Activated T-cell treated with anti-CD3 and anti-CD28 coated beads, Interleukin-2, amount 50 U/mL, for 72 hours (primary cell): ENCODE measurements at places on chromosomes 13 and 19. TPM values are rescaled to one million over a fixed set of nuclear protein-coding genes. Genes with fewer than 3 reads are reported as not detected.

ANKRD24 gene
- total RNA-seq: 4.1 TPM

RFPL4A gene
- total RNA-seq: not detected

ZNF844 gene
- total RNA-seq: 3.6 TPM

MBD3L3 gene
- not detected for total RNA-seq

CEACAM16 gene
- total RNA-seq: not detected

GRCh38 chr13:68007576-68007975, 777.4 kb upstream of the PCDH9 start:
- H3K36me3 ChIP-seq: no peaks in the 10 kb centered on the region
- no peaks in the 10 kb centered on the region for H3K4me1 ChIP-seq
- no peak overlapping the region for H3K27ac ChIP-seq
- H3K27me3 ChIP-seq: no peaks in the 10 kb centered on the region
- DNase-seq: no peak

DNA sequence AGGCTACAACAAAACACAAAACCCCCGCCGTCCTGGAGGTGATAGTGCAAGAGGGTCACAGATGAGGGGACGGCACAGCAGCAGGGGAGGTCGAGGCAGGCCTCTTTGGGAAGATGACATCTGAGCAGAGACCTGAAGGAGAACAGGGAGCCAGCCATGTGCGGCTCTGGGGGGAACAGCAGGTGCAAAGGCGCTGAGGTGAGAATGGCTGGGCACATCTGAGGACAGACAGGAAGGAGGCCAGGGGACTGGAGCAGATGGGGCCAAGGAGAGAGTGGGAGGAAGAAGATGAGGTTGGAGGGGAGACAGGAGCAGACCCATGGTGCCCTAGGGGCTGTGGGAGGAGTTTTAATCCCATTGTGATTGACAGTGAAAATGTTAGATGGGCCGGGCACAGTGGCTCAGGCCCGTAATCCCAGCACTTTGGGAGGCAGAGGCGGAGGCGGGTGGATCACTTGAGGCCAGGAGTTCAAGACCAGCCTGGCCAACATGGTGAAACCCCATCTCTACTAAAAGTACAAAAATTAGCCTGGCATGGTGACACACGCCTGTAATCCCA, 1.8 kb upstream of the CKM start:
- H3K36me3 ChIP-seq: no peaks in the 10 kb centered on the region
- H3K4me1 ChIP-seq: no peaks in the 10 kb centered on the region
- no peak overlapping the region for H3K4me3 ChIP-seq
- no peak for DNase-seq
- H3K27ac ChIP-seq: no peak overlapping the region

- no peaks in the 10 kb centered on the region for H3K36me3 ChIP-seq
- peak overlapping the region; percentile 81 for H3K4me3 ChIP-seq
- DNase-seq: peak; percentile 57
- no peaks in the 10 kb centered on the region for H3K27me3 ChIP-seq
- H3K27ac ChIP-seq: no peak overlapping the region
Observed at GRCh38 chr19:49133621-49134454, 14.5 kb downstream of the PPFIA3 start.

DNA sequence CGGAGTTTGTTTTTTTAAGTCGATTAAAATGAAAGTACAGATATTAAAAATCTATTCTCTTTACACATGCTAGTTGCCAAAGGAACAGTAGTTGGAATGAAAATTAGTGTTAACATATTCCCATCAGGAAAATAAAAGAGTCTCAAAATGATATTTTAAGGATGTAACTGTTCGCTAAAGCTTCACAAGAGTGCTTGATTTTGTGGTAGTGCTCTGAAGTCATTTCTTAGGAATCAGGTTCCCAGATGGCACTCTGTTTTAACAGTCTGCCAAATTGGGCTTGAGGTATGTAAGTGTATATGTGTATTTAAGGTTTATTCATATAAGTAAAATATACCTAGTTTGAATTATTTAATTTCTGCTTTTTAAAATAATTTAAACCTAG, 128.8 kb downstream of the LMO7 start:
- H3K4me1 ChIP-seq: peaks cover 71% of the 10 kb centered on the region
- H3K36me3 ChIP-seq: no peaks in the 10 kb centered on the region
- no peaks in the 10 kb centered on the region for H3K27me3 ChIP-seq

DNA sequence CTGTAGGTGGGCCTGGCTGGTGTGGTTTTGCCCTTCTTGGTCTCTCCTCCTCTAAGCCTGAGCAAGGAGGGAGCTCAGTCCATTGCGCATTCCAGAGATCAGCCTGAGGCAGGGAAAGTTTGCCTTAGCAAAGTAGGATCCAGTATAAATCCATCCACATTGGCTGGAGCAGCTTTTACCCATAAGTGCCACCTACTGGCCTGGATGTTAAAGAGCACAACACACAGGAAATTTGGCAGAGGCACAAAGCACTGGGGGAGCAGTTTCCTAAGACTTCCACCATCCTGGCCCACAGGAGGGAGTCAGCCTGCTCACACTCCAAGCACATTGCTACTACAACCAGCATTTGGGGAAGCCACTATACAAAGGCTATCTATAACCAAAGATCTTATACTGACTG, 1124.2 kb downstream of the SLITRK1 start:
- no peaks in the 10 kb centered on the region for H3K27me3 ChIP-seq
- H3K4me1 ChIP-seq: no peaks in the 10 kb centered on the region
- H3K27ac ChIP-seq: no peak overlapping the region
- no peak overlapping the region for H3K4me3 ChIP-seq
- no peaks in the 10 kb centered on the region for H3K36me3 ChIP-seq

GRCh38 chr19:21022996-21023395, 2.5 kb downstream of the ZNF430 start:
- peak overlapping the region; percentile 96 for H3K27ac ChIP-seq
- no peaks in the 10 kb centered on the region for H3K27me3 ChIP-seq
- H3K4me3 ChIP-seq: peak overlapping the region; percentile 100
- DNase-seq: peak; percentile 74
- peaks cover 73% of the 10 kb centered on the region for H3K4me1 ChIP-seq

DNA sequence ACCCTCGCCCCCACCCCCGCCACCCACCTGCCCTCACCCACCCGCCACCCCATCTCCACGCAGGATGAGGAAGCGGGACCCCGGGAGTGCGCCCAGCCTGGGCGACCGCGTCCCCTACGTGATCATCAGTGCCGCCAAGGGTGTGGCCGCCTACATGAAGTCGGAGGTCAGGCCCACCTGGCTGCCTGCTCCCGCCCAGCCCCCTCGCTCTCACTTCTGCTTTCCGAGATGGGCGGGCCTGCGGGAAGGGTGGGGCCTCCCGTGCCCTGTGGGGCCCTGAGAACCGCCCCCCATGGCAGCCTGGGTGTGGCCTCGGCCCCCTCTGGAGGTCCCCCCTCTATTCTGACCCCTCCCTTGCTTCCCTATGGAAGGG, 3.1 kb upstream of the SPIB start:
- H3K36me3 ChIP-seq: peaks cover 8% of the 10 kb centered on the region
- no peak overlapping the region for H3K4me3 ChIP-seq
- H3K27ac ChIP-seq: no peak overlapping the region
- no peak for DNase-seq
- peaks cover 20% of the 10 kb centered on the region for H3K27me3 ChIP-seq
- peaks cover 28% of the 10 kb centered on the region for H3K4me1 ChIP-seq

GRCh38 chr13:80338781-80339562, 2.0 kb downstream of the SPRY2 start:
- H3K4me1 ChIP-seq: peaks cover 17% of the 10 kb centered on the region
- H3K27me3 ChIP-seq: peaks cover 21% of the 10 kb centered on the region
- DNase-seq: peak; percentile 41
- H3K27ac ChIP-seq: no peak overlapping the region

GRCh38 chr13:100019780-100020356, 38.3 kb downstream of the ZIC2 start:
- peaks cover 4% of the 10 kb centered on the region for H3K27me3 ChIP-seq
- H3K27ac ChIP-seq: no peak overlapping the region
- no peaks in the 10 kb centered on the region for H3K36me3 ChIP-seq
- no peak overlapping the region for H3K4me3 ChIP-seq
- H3K4me1 ChIP-seq: no peaks in the 10 kb centered on the region

- no peak overlapping the region for H3K4me3 ChIP-seq
- H3K4me1 ChIP-seq: peaks cover 43% of the 10 kb centered on the region
- no peak for DNase-seq
- H3K36me3 ChIP-seq: peaks cover 6% of the 10 kb centered on the region
- H3K27me3 ChIP-seq: no peaks in the 10 kb centered on the region
- H3K27ac ChIP-seq: no peak overlapping the region
Observed at GRCh38 chr19:38730731-38731589, 13.3 kb downstream of the CAPN12 start.

DNA sequence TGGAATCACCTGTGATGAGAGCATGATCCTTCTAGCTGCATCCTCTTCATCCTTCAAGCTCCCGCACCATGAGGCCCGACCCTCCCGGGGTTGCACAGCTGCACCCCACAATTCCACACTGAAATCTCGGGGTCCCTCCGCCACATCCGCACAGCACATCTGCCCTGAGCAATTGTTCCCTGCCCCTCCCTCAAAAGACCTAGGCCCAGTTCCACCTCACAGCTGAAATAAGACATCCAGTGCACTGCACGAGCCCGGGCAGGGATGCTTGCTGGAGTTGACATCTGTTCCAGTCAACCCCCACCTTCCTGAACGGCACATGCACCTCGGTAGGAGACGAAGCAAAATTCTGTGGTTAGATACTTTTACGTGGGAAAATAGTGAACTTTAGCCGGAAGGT, 14.7 kb upstream of the SOX1 start:
- H3K4me3 ChIP-seq: no peak overlapping the region
- peaks cover 6% of the 10 kb centered on the region for H3K36me3 ChIP-seq
- H3K4me1 ChIP-seq: no peaks in the 10 kb centered on the region

DNA sequence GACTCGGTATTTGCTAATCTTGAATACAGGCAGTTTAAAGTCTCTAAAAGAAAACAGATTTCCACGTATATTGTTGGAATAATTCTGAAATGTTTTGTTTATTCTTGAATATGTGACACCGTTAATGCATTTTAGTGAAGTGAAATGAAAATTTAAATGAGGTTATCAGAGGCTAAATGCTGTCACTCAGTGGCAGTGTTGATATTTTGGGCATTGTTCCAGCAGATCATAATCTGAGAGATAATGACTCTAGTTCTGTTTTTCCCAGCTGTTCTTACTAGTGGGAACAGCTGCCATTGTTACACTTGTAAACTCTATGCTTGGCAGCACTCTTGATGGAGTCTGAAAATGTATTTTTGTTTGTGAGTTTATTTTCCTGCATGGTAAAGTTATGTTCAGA, 365.6 kb upstream of the SLC10A2 start:
- H3K27ac ChIP-seq: no peak overlapping the region
- H3K27me3 ChIP-seq: no peaks in the 10 kb centered on the region
- no peaks in the 10 kb centered on the region for H3K36me3 ChIP-seq
- DNase-seq: no peak
- no peak overlapping the region for H3K4me3 ChIP-seq

DNA sequence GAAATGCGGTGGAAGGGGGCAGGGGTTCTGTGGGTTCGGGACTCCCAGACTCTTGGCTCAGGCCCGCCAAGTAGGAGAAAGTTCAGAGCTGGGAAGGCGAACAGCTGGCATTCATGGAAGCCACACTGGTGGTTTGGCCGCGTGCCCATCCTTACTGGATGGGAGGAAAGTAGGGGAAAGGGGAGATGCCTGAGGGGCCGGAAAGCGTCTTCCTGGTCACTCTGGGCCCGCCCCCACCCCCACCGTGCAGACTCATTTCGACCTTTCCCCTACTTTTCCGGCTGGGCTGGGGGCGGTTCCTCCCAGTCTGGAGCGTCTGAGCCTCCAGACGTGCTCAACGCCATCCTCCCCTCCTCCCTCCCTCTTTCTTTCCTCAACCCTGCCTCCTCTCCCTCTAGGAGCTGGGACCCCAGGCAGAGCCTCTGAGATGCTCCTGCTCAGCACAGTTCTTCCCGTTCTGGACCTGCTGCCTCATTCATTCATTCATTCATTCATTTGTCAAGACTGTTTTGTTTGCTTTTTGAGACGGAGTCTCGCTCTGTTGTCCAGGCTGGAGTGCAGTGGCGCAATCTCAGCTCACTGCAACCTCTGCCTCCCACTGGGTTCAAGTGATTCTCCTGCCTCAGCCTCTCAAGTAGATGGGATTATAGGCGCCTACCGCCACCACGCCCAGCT, 3.5 kb downstream of the ANGPTL4 start:
- peaks cover 24% of the 10 kb centered on the region for H3K4me1 ChIP-seq
- DNase-seq: no peak
- H3K27ac ChIP-seq: no peak overlapping the region
- no peak overlapping the region for H3K4me3 ChIP-seq

DNA sequence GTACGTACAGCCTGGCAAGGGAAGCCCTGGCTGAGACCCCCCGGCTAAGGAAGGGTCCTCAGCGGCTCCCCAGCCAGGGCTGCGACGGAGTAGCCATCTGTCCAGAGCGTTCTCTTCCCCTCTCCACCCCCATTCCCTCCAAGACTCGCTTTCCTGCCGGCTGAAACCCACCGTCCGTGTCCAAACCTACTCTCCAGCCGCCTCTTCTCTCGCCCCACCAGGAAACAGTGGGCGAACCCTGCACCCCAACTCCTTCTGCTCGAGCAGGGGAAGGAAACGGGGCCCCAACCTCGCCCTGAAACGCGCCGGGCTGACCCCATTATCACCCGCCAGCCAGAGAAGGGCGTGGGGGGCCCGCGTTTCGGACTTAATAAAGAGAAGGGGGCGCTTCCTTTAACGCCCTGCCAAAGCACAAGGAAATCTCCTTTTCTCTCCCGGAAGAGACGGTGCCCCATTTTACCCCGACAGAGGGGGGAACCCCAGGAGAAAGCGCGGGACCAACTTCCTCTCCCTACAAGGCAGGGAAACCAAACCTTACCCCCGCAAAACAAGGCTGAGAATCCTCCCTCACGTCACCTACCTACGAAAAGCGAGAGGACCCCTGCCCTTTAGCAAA, 2.5 kb downstream of the ZC3H4 start:
- H3K27me3 ChIP-seq: no peaks in the 10 kb centered on the region
- DNase-seq: peak; percentile 59
- H3K36me3 ChIP-seq: peaks cover 22% of the 10 kb centered on the region
- H3K4me3 ChIP-seq: peak overlapping the region; percentile 93
- peak overlapping the region; percentile 94 for H3K27ac ChIP-seq

DNA sequence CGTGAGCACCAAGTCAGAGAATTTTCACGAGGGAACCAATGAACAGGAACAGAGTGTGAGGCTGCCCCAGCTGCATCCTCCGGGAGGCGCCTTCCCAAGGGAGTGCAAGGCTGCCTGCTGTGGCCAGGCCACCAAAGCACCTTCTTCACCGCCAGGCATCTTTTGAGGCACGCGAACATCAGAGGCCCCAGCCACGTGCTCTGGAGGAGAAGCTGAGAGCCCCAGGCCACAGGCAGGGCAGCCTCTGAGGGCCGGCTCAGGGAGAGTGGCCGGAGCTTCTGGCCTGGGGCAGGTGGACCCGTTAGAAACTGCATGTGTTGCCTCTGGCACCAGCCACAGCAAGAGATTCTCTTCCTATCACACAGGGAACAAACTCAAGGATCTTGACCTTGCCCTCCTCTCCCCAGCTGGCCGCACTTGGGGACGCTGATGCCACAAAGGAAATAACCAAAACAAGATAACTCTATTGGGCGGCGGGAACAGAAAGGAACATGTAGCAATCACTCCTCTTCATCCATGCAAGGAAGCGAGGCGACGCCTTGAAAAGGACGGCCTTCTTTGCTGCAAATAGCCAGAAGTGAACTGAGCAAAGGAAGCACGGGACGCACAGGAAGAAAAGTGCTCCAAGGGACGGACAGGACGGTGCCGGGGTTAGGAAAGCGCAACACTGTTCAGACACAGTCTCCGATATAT, 19.9 kb downstream of the GAS6 start:
- peaks cover 12% of the 10 kb centered on the region for H3K27me3 ChIP-seq
- no peak overlapping the region for H3K27ac ChIP-seq
- peaks cover 5% of the 10 kb centered on the region for H3K36me3 ChIP-seq
- no peak overlapping the region for H3K4me3 ChIP-seq

- H3K4me1 ChIP-seq: peaks cover 20% of the 10 kb centered on the region
- no peaks in the 10 kb centered on the region for H3K27me3 ChIP-seq
- no peaks in the 10 kb centered on the region for H3K36me3 ChIP-seq
- DNase-seq: no peak
- H3K27ac ChIP-seq: no peak overlapping the region
Observed at GRCh38 chr19:14497228-14497921, 1.4 kb upstream of the GIPC1 start.
